ENCODE measurements at places on chromosomes 2 and 18.

DNA sequence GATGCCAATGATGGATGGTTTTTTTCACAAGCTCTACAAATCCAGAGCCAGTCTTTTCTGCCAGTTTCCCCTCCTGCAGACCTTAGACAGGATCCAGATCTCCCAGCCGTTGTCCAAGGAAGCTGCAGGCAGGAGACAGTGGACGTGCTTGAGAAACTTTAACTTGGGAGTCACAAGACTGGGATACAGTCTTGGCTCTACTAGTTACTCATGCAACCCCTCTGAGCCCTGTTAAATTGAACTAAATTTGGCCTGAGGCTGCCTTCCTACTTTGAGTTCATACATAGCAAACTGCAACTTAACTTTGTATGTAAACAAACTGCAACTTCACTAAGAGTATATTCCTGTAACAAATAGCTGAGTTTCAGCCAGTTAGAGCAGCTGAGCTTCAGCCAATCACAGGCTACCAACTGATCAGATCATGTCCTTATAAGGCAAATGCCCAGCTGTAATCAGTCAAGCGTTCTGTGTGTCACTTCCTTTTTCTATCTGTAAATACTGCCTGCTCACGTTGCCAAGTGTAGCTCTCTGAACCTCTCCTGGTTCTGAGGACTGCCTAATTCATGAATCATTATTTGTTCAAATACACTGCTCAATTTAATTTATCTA lies 140.9 kb downstream of the CAPN13 start:
- DNase-seq: peak; percentile 34

- DNase-seq: no peak
Observed at GRCh38 chr2:25885933-25886332, 7.6 kb upstream of the ASXL2 start.

GRCh38 chr2:242043538-242044312 lies 174.2 kb downstream of the RTP5 start:
- no peak for DNase-seq

GRCh38 chr18:62898359-62898758 lies 183.0 kb downstream of the PHLPP1 start:
- no peak for DNase-seq

GRCh38 chr2:40359811-40360210 lies 92.1 kb downstream of the SLC8A1 start:
- no peak for DNase-seq

DNA sequence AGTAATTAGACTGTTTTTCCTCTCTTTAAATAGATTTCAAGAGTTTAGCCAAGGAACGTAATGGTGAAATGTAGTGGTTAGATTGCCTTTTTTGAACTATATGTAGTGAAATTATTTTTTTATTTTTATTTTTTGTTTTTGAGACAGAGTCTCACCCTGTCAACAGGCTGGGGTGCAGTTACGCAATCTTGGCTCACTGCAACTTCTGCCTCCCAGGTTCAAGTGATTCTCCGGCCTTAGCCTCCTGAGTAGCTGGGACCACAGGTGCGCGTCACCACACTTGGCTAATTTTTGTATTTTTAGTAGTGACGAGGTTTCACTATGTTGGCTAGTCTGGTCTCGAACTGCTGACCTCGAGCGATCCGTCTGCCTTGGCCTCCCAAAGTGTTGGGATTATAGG lies 60.8 kb downstream of the BIRC6 start:
- DNase-seq: no peak

DNA sequence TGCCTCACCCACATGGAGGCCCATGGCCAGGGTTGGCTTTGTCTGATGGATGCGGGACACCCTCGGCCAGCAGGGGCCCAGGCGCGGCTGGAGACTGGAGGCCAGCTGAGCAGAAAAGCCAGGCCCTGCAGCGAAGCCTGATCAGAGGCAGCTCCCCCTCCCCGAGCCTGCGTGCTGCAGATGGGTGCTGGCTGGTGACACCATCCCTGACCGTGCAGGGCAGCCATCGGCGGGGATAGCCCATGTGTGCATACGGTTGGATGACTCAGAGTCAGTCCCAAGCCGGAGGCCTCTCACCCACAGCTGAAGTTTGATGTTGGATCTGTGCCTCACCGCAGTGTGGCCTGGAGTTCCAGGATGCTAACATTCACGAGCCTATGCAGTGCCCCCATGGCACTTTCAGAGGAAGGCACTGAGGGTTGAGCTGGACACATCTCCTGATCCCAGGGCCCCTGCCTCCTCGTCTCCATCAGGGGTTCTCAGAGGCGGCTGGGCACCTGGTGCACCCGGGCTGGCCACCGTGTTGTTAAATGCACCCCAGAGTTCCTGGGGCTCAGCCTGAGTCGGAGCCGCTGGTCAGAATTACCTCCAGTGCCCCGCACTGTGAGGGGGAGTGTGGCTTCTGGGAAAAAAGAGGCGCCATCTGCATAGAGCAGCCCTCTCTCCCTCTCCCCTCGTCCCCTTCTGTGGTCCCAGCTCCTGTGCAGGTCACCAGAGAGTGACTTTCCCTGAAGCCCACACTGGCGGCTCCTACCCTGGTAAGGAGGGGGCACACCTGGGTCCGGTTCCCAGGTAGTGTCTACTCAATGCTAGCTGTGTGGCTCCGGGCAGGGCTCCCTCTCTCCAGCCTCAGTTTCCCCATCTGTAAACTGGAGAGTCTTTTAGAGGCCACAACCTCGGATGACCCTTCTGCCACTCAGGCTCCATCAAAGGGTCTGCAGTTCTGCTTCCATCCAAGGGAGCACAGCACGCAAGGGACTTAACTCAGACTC lies 19.4 kb upstream of the KIF1A start:
- DNase-seq: no peak
